ENCODE measurements at places on chromosomes 4 and X.

GRCh38 chrX:76148041-76148665, 24.7 kb upstream of the PBDC1 start:
- DNase-seq = no peak

DNA sequence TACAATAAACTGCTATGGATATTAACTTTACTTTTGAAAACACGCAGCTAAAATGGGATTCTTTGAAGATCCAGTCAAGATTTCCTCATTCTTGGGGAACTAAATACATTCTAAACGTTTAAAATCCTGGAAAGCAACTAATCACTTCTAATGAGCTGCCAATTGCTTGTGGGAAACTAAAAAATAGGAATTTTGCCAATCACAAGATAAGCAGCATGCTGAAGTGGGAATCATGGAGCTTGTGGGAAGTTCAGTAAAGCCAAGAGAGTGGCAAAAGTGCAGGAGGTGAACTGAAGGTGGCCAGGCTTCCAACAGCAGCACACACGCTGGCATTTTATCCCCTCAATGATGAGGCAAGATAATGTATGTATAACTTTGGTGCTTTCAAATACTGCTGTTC, 133.0 kb downstream of the GPC3 start:
- no peak for DNase-seq

GRCh38 chr4:7335344-7336066, 99.2 kb downstream of the PSAPL1 start:
- peak; percentile 55 for DNase-seq

DNA sequence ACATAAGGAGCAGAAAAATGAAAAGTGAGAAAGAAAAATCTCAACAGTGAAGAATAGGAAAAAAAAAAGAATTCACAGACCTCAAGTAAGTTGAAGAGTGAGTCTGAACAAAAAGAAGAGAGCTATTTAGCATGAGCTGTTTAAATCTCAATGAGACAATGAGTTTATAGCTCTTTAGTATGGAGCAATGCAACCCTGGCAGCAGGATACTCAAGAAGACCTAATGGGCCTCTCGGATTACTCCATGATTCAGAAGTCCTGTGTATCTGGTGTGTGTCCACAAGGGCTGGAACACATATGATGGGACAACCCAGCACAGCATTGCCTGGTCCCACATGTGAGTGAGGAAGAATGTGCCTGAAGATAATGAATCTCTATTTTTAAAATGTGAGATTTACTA, 563.1 kb upstream of the INTU start:
- no peak for DNase-seq

DNA sequence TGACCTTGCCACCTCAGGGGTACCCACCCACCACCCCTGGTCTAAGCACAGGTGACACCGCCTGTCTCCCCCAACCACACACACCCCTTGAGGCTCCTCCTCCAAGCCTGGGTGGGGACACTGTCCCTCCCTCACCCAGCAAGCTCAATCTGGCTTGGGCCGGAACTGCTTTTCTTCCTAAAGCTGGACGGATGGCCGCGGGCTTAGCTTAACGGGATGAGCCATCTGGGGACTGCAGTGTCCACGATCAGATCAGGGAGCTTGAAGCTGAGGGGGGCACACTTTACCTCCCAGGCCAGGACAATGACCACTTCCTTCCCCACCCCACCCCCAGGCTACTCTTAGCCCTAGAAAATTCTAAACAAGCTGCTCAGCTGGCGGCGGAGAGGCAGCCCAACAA, 1.0 kb upstream of the SLC6A8 start:
- no peak for DNase-seq

DNA sequence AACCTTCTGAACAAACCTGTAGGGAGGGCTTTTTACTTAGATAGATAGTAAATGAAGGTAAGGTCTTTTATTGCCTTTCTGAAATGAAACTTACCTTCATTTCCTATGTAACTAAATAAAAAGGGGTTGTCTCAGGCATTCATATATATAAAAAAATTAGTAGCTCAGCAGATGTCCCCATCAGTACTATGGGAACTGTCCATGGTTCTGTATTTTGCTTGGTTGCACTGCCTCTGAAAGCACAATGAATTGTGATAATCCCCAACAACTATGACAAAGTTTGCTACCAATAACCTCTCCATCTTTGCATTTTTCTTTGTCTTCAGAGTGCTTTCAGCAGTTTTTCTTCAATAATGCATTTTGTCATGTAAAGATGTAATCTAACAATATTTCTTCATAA, 222.4 kb downstream of the SLIT2 start:
- DNase-seq = no peak

DNA sequence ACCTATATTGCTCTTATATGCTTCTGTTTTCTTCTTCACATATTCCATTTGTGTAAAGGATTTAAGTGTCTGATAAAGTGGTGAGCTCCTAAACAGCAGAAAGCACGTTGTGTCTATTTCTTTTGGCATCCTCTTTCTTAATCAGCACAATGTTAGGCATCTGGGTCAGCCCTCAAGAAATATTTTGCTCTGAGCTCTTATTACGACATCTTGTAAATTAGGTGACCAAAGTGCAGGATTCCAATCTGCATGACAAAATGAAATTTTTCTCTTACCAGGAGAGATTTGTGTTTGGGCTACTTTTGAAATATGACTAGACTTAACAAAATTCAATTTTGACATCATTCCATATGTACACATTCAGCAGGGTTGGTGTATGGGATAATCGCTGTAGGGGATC, 210.0 kb upstream of the IGFBP7 start:
- DNase-seq = no peak

DNA sequence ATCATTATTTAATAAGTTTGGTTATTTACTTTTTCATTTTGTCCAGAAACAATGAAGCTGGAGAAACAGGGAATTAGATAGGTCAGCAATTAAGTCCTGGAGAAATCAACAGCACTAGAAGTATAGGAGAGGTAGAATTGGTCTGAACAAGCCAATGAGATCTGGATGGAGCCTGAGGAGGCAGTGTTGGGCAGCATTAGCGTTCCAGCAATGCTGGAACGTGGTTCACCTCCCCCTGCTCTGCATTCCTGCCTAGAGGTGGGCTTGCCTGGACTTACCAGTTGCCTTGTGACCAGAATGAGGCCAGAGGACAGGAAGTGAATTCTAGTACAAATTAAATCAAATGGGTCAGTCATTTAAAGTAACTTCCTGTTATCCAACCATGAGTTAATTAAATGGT, 4.6 kb downstream of the RASSF6 start:
- no peak for DNase-seq

GRCh38 chrX:72609313-72609712, 36.7 kb upstream of the HDAC8 start:
- peak; percentile 17 for DNase-seq

GRCh38 chr4:22637306-22637705, 55.4 kb upstream of the GBA3 start:
- DNase-seq = no peak

- peak; percentile 38 for DNase-seq
Observed at GRCh38 chr4:80788798-80789197, 241.7 kb upstream of the BMP3 start.

GRCh38 chr4:141914746-141915145, 278.4 kb downstream of the IL15 start:
- DNase-seq = no peak

- no peak for DNase-seq
Observed at GRCh38 chr4:98689507-98690174, 31.2 kb upstream of the TSPAN5 start.

DNA sequence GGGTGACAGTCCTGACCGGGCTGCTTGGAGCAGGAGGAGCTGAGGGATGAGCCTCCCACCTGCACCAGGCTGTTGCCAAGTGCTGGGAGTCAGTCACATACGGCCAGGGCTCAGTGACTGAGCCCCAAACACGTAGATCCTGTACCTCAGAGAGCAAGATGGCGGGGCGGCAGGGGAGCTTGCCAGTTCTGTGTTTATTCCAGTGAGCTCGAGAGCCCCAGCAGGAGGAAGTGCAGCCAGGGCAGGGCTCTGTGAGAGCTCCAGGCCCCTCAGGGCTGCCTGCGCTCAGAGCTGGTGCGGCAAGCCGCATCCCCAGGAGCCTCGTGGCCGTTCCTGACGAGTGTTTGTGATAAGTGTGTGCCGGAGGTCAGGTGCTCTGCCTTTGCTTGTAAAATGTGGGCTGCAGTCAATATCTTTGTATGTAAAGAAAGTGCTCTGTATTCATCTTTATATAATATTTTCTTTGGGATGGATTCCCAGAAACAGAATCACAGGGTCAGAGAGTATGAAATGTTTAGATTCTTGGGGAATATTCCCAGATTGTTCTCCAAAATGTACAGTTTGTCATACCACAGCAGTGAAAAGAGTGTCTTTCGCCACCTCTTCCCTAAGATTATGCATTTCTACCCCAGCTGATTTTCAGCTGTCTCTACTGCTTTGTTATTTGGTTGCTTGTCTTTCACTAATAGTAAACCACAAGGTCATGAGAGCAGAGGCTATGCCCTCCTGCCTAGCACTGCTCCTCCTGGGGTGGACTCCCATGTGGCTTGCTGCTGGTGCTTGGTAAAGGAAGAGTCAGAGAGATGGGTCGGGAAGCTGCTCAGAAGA, 50.3 kb downstream of the NELFA start:
- DNase-seq = no peak

DNA sequence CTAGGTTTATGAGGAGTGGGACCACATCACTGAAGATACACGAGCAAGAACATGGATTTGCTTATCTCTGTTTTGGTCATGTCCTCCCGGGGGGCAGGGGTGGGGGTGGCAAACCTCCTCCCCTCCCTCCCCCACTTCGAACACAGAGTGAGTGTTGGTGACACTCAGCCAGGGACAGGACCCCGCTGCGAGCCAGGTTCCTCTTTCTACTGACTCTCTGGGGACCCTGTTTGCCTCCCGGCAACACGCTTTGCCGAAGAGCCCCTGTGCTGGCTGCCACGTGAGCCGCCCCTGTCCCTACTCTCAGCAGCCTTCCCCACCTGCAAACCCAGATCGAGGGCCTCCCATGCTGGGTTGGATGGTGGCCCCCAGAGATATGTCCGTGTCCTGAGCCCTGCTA, 34.7 kb downstream of the P2RY8 start:
- no peak for DNase-seq

DNA sequence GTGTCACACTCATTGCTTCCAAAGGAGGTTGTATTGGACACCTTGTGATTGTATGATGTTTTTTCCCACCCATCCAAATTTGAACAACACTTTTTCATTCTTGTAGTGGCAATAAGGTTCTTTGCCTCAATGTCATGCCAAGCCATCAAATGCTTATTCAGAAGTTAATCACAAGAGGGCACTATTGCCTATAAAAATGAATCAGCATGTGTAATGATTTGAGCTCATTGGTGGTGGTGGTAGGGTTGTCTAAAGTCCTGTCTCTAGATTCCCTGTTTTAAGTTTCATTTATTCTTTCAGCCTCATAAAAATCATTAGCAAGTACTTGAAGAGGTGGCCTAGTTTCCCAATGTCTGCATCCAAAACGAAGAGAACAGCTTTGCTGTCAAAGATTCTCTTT, 37.0 kb downstream of the IRS4 start:
- peak; percentile 19 for DNase-seq

- no peak for DNase-seq
Observed at GRCh38 chr4:186150926-186151325, 40.4 kb upstream of the CYP4V2 start.

DNA sequence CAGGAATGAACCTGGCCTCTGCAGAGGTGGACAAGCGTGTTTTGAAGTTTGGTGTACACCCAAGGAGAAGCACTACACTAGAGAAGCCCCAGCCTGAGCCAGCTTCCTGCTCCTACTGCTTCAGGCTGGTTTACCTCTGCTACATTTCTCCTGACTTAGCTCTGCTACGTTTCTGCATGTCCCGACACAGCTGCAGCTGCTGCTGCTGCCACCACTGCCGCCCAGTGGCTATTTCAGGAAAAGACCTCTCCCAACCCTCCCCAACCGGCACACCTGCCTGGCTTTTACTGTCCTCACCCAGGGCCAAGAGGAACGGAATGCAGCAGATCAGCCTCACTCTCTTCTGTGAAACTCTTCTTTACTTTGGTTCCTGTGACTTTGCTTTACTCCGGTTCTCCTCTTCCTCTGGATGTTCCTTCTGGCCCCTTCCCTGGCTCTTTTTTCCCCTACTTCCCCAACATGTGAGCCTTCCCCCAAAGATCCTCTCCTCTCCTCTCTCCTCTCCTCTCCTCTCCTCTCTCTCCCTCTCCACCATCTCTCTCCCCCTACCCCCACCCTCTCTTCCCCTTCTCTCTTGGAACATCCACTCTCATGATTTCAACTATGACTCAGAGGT, 3.1 kb upstream of the P2RY4 start:
- peak; percentile 58 for DNase-seq

DNA sequence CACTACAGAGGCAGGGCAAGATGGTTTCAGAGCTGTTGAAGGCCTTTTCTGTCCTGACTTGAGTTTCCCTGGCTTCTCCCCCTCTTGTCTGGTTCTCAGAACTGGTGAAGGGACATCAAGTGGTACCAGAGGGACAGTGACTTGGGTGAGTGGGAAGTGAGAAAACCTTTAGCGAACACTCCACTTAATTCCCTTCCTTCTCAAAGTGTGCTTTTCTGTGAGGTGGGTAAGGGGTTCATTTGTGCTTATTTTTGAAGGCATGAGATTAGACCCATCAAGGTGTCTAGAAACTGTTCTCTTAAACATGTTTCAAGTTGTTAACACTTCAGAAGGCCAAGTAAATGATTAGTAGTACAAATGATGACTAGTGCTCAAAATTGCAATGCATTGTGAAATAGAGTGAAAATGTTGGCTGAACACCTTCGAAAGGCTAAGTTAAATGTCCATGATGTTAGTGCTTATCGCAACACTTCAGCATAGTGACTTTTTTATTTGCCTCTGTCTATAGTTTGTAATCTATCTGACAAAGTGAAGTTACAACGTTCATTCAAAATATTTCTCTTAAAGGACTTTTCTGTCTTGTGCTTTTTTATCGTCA, 2.8 kb downstream of the AREG start:
- DNase-seq = no peak

GRCh38 chr4:7254736-7255487, 62.6 kb downstream of the SORCS2 start:
- DNase-seq = no peak
